ENCODE measurements at places on chromosomes 11 and 22. TPM values are rescaled to one million over a fixed set of nuclear protein-coding genes. Genes with fewer than 3 reads are reported as not detected.

- peak; percentile 26 for ATAC-seq
Measured at GRCh38 chr11:102147015-102147414, 36.8 kb downstream of the YAP1 start.

DNA sequence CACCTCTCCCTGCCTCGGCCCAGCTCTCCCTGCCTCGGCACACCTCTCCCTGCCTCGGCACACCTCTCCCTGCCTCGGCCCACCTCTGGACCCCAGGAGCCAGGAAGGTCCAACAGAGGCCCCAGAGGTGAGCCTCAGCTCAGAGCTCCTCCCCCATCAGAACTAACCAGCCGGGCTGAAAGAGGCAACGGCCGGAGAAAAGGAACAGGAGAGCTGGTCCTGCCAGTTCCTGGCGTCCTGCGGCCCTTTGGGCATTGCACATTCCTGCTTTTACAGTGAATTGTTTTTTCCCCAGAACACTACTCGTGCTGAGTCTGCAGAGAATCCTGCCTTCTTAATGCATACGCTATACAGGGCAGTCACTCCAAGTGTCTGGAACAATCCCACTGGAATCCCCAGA is 45.8 kb downstream of the LMO1 start:
- ATAC-seq, result no peak

DNA sequence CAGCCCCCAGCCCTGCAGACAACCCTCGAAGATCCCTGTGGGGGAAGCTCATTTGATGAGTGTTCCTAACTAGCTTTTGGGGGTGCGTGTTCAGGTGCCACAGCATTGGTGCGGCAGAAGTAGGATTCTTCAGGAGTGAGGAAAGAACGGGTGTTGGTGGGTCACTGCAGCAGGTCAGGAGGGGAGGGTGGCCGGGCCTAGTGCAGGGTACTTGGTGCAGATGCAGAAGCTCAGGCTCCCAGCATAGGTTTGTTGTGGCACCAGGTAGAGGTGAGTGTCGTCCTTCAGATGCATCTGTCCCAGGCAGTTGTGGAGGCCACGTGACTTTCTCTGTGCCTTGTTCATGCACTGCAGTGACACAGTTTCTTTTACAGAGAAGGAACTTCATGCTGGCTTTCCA is 15.1 kb upstream of the ADORA2A start:
- no peak for ATAC-seq

DNA sequence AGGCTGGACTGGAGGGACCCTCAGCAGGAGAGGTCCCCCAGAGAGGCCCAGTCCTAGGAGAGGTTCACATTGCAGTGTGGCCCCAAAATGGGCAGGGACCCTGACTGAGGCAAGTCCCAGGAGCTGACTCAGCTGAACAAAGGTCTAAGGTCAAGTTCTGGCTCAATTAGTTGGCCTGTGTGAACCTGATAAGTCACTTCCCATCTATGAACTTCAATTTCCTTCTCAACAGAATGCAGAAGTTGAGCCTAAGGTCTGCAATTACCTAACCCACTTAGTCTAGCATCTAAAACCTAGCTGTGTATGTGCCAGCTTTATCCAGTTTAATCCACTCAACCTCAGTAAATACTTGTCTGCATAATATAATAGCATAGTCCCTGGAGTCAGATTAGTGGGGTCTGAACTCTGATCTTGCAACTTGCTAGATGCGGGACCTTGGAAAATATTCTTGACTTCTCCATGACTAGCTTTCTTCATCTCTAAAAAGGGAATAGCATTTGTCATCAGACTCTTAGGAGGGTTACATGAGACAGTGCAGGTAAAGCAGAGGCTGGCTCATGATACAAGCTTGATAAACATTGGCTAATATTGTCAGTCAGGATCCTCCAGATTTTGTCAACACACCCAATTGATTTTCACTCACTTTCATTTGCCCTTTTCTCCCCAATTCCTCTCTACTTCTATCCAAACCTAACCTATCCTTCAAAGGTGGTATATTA is 465.5 kb downstream of the INSC start:
- ATAC-seq, result no peak

DNA sequence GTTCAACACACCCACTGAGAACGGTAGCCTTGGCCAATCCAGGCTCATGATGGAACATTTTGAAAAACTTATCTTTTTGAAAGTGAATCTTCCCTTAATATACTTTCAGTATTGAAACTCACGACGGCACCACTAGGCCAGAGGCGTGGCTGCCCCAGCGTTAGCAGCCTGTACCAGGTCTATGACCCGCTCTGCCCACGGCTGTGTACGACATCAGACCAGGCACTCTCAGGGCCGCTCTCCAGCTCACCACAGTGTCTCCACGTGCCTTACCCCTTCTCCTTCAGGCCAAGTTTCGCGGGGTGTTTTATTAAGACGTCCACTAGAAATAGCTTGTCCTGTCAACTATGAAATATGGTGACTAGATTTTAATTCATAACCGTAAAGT is 31.2 kb downstream of the ALG12 start:
- ATAC-seq, result no peak

DNA sequence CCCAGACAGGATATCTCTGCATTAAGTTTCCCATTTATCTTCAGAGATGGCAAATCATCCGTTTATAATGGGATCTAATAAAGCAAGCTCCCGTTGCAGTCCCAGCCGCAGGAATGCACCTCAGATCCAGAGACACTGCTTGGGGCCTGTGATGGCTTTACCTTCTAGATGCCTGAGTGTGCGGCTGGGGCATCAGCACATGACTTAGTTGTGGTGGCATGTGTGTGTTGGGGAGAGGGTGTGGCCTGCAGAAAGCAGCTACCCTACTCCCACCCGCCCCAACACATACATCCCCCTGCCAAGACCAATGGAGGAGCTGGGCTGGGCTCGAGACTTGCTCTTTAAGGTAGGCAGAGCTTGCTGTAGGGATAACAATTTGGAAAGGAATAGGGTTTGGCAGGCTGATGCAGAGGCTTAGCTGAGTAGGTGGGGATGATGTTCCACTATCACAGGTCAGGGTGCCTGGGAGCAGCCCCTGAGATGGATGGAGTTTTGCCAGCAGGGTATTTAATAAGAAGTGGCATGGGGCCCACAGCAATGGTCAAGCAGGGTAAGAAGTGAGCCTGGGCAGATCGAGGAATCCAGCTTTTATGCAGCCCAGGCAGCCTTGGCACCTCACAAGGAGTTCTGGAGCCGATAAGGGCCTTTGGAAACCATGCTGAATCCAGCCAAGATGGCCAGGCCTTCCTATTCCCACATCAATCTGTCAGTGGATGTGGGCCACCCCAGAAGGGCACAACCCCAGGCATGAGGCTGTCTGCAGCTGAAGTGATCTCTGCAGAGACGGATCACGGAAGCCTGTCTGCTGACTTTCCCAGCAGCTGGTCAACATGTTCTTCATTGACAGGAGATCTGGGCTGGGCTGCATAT is 601.3 kb downstream of the BUD13 start:
- peak; percentile 5 for ATAC-seq

DNA sequence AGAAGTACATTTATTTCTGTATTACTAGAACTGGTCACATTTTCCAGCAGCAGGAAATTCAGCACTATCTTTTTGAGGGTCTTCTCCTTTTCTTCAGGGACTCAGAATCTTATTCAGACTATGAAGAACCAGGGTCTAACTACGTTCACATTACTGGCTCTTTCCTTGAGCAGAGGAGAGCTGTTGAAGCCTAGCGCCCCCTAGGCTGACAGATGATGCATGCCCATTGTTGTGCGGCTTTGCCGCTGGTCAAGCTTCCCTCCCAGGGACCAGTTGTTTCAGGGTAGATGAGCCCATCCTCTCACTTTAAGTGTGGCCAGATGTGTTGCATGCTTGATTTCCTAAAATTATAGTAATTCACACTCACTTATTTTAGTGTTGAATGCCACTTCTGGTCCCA is 168.2 kb upstream of the PDGFD start:
- no peak for ATAC-seq

DNA sequence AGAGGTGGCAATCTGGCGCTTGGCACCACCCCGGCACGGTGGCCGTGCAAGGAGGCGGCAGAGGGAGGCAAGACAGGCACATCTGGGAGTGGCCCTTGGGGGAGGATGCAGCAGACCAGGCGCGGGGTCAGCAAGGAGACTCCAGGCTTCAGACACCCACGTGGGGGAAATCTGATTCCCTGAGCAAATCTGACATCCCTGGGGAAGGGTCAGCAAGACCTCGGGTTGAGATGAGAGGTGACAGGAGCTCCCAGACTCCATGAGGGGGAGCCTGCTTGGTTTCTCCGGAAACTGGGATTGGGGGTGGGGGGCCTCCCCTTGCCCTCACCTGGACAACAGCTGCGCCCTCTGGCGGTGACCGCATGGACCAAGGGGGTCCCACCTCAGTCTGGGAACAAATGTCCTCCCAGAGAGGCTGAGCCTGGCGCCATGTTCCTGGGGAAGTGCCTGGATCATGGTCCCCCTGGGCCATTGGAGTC is 4.0 kb upstream of the RCOR2 start:
- no peak for ATAC-seq

DNA sequence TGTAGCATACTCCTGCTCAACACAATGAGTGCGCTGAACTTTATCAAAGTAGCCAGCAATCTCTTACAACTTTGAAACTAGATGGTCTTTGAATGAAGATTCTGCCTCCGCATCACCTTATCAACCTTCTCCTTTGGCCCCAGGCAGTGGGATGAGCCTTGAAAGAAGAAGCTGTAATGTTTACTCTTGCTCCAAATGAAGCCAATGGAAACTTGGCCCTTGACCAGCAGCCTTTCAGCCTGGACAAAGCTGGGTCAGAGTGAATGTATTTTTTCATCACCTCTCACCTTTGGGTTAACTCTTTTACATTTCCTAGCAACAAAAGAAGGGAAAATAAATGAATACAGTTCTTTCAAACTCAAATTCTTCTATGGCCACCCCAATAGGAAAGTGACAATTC is 359.1 kb downstream of the KCNA4 start:
- ATAC-seq, result no peak

DNA sequence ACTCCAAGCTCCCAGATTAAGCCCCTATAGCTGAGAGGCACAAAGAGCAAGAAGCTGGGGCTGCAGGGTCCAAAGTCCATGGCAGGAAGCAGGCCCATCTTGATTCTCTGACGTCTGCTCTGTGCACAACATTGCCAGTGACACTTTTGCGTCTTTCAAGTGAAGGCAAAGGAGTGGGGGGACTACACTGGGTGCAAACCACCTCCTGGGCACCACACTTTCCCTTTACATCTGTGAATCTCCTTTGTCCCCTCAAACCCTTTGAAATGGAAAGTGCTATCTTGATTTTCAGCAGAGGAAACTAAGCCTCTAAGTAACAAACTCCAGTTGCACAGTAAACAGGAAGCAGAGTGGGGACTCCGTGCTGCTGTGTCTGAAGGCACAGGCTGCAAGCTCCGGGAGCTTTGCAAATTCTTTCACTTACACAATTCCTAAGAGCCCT is 428.0 kb downstream of the LARGE1 start:
- peak; percentile 55 for ATAC-seq

DNA sequence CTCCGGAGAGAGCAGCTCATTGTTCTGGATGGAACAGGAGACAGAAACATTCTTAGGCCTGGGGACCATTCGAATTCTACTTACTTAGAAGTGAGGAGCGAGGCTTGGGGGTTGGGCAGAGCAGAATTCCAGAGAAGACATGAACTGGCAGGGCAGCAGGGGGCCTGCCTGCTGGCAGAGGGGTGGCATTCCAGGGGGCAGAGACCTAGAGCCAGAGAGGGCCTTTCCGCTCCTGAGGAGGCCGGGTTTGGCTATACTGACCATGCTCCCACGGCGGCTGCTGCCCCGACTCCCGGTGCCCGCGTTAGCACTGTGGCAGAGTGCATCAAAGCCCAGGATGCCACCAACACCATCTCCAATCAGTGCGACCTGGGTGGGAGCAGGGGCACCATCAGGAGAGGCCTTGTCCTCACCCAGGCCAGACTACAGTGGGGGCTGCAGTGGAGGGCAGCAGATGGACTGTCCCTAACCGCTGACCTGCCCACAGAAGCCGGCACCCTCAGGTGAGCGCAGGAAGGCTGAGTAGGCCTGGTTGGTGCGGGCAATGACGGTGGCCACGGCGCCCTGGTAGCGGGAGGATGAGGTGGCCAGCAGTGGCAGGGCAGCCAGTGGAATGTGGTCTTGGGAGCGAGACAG is 7.4 kb downstream of the PITPNM1 start:
- no peak for ATAC-seq

GRCh38 chr11:10076458-10077141 is 217.4 kb downstream of the SBF2 start:
- peak; percentile 93 for ATAC-seq

- ATAC-seq, result no peak
Measured at GRCh38 chr11:11149671-11150459, 203.2 kb downstream of the CSNK2A3 start.

- no peak for ATAC-seq
Measured at GRCh38 chr11:14388352-14388751, 29.4 kb upstream of the RRAS2 start.

- no peak for ATAC-seq
Measured at GRCh38 chr11:34261820-34262219, 96.0 kb downstream of the ABTB2 start.

DNA sequence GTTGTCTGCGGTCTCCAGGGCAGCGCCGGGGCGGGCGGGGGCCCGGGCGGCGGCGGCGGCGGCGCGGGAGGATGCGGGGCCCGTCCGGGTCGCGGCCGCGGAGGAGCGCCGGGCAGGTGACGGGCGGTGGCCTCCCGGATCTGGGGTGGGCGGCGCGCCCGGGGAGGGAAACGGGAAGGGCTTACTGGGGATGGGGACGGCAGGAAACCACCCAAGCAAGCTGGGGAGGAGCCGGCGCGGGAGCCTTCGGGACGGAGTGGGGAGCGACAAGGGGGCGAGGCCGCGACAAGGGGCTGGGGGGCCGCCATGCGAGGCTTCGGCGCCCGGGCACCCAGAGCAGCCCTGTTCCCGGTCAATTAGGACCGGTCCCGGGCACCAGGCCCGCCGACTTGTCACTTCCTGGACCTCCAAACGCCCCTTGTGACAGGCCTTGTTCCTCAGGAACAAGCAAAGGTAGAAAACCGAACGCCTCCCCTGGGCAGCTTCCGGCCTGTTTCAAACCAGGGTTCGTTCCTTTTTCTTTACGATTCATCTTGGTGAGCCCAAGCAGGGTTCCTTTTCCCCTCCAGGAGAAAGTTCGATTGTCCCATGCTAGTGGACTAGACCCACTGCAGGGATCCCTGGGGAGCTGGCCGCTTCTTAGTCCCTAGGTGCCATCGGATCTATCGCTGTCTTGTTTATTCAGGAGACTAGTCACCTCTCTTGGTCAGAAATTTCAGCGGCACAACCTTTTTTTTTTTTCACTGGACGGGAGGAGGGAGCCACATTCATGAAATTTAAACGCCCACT is 492 bp downstream of the JHY start:
- ATAC-seq, result peak; percentile 67

GRCh38 chr11:40241524-40242051 is 1217.9 kb downstream of the LRRC4C start:
- peak; percentile 91 for ATAC-seq

- ATAC-seq, result peak; percentile 78
Measured at GRCh38 chr11:11502263-11502861, 119.4 kb downstream of the GALNT18 start.

Gene CDC42EP2
- total RNA-seq, result 6.8 TPM

Gene C11orf87
- 3.0 TPM for total RNA-seq

Gene MPZL2
- 0.29 TPM for total RNA-seq

Data from motor neuron (in vitro differentiated cells).